Diencephalon (tissue), 1 donor: ENCODE measurements at places on chromosomes 3 and 15. TPM values are rescaled to one million over a fixed set of nuclear protein-coding genes. Genes with fewer than 3 reads are reported as not detected.

Gene ANKUB1
- 4.2 TPM for total RNA-seq

Gene HIGD2B
- not detected for total RNA-seq

Gene CCR8
- total RNA-seq = not detected

Gene DPH3
- 37.1 TPM for total RNA-seq

Gene TRIM42
- not detected for total RNA-seq

Gene CCDC13
- 5.1 TPM for total RNA-seq

Gene SRGAP3
- 106 TPM for total RNA-seq

Gene NDN
- total RNA-seq = 130 TPM

Gene CMTM8
- total RNA-seq = 1.4 TPM

Gene C3orf85
- total RNA-seq = not detected

Gene ADAM10
- 66.2 TPM for total RNA-seq

Gene TAGLN3
- total RNA-seq = 103 TPM

Gene CYP8B1
- total RNA-seq = not detected

Gene PCLAF
- 7.8 TPM for total RNA-seq

Gene PDHB
- total RNA-seq = 72.9 TPM

Gene KLHDC8B
- 22.1 TPM for total RNA-seq

Gene ARL14
- not detected for total RNA-seq

Gene RETNLB
- total RNA-seq = not detected

Gene SLC22A14
- total RNA-seq = 0.69 TPM
